ENCODE measurements at places on chromosomes 11 and 22.

- DNase-seq = no peak
Observed at GRCh38 chr11:57901756-57902155, 121.9 kb upstream of the OR9Q1 start.

GRCh38 chr11:134350381-134350780, 18.6 kb downstream of the GLB1L2 start:
- DNase-seq = no peak

GRCh38 chr22:28922540-28923244, 39.3 kb downstream of the ZNRF3 start:
- no peak for DNase-seq

- no peak for DNase-seq
Observed at GRCh38 chr11:10108915-10109680, 184.9 kb downstream of the SBF2 start.

DNA sequence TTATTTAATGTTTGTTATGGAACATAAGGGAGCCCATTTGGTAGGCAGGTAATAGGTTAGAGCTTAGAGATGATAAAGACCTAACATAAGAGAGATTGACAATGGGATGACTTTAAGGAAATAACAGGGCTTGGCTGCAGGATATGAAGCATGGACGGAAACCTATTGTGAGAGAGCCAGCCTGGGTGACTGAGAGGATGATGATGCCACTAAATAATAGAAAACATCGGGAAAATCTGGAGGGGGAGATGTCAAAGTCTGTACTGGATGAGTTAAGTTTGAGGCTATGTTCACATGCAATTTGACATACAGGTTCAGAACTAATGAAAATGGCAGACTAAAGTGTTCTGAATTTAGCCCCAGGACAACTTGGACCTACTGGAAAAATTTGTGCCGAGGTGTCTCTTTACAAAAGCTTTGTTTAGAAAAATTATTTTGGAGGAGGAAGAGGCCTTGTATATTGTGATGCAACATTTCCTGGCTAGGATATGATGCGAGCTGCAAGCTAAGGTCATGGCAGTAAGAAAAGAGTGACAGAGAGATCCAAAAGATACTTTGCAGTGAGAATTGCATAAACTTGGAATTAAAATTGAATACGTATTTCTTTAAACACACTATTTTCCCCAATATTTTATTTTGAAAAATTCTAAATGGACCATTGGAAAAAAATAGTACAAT, 339.3 kb upstream of the PLET1 start:
- no peak for DNase-seq

DNA sequence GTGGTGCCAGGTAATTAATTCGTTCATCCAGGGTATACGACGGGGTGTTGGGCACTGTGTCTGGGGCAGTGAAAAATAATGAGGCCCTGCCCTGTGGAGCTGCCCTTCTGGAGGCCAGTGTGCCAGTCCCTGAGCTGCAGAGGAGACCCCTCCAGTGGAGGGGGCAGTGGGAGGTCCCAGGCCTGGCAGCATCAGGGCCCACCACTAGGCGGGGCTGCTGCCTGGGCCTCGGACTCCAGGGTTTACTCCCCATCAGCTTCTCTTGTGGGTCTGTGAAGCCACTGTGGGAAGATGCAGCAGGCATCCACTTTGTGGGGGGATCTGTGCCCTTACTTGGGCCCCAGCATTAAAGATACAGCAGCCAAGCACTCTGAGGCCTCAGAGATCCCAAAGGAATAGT, 17.4 kb upstream of the TMPRSS6 start:
- no peak for DNase-seq

- DNase-seq = no peak
Observed at GRCh38 chr11:119808407-119809185, 79.6 kb upstream of the NECTIN1 start.

DNA sequence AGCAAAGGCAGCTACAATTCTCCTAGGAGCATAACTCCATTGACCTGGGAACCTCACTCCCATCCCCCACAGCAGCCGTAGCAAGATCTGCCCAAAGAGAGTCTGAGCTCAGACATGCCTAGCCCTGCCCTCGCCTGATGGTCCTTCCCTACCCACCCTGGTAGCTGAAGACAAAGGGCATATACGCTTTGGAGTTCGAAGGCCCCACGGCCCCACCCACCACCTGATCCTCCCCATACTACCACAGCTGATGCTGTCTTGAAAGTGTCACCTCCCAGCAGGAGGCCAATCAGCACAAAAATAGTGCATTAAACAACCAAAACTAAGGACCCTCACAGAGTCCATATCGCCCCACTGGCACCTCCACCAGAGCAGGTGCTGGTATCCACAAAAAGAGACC, 22.6 kb upstream of the GNAZ start:
- no peak for DNase-seq

DNA sequence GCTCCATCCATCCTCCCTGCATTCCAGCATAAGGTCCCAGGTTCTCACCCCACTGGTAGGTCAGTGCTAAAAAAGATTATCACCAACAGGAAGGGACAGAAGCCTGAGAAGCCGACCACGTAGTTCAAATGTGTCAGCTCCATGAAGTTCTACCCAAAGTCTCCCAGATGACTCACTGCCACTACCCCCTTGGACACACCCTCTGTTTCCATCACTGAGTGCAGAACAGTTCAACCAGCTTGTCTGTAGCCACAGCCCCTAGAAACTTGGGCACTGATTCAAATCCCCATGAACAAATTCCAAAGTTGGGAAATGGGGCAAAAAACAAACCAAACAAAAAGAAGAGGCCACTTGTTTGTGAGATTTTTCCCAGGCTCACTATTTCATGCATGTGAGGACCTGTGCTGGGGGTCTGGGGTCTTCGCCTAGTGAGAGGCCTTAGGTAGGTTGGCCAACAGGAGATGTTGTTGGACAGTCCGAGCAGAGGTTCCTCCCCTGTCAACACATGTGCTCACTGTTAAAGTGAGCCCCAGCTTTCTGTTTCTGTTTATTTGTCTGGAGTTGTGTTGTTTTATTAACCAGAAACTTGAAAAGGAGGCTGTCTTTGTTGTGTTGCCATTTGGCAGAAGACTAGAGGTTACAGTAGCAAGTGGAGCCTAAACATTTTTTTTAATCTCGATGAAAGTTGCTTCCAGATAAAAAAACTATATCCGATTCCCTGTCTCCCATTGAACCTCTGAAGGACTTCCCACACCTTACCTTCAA, 24.2 kb upstream of the FLI1 start:
- no peak for DNase-seq

GRCh38 chr11:32962016-32962415, 53.7 kb upstream of the DEPDC7 start:
- DNase-seq = no peak

GRCh38 chr11:83194281-83195142, 1.0 kb downstream of the ANKRD42 start:
- no peak for DNase-seq

DNA sequence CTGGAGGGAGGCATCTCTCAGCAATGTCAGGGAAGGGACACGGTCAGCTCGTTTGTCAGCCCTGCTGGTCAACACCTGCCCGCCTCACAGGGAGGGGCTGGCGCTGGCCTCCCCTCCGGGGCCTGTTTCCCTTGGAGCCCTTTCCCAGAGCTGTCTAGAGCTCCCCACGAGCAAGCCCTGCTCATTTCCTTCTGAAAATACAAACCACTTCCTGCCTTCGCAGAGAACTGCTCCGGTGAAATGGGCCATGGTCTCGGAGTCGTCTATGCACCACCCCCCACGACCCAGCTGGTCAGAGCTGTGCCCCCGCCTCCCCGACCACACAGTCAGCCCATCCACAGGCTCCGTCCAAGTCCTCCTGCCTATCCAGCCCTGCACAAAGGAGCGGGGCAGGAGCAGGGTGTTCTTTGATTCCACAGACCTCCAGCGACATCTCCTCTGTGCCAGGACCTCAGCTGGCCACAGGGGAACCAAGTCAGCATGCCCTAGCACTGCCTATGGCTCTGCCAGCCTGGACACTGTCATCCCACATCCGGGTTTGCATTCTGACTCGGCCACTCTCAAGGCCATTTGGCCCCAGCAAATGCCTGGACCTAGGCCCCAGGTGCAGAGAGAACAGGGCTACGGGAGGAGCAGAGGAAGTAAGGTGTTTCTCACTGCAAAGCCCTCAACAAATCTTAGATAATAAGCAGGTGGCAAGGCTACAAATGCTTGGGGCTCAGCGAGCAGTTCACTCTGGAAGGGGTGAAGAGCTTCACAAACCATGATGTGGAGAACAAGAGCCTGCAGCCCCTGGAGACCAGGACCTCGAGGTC, 82.1 kb upstream of the WNT11 start:
- DNase-seq = no peak

DNA sequence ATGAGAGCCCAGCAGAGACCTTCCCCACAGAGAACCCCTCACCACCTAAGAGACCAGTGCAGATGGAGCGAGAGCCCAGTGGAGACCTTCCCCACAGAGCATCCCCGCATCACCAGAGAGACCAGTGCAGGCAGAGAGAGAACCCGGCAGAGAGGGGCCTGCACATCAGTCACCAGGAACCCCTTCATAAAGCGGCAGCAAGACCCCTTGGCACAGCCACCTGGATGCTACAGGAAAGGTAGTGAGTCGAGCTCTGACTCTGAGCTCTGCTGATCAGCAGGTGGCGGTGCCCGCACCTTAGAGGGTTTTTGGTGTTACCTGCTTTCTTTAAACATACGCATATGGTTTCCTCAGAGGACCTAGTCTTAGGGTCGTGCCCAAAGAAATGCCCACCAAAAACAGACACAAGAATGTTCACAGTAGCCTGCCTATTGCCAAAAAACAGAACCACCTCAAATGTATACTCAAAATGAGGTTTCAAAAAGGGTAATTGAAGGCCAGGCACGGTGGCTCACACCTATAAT, 678.7 kb downstream of the BRD1 start:
- DNase-seq = no peak

DNA sequence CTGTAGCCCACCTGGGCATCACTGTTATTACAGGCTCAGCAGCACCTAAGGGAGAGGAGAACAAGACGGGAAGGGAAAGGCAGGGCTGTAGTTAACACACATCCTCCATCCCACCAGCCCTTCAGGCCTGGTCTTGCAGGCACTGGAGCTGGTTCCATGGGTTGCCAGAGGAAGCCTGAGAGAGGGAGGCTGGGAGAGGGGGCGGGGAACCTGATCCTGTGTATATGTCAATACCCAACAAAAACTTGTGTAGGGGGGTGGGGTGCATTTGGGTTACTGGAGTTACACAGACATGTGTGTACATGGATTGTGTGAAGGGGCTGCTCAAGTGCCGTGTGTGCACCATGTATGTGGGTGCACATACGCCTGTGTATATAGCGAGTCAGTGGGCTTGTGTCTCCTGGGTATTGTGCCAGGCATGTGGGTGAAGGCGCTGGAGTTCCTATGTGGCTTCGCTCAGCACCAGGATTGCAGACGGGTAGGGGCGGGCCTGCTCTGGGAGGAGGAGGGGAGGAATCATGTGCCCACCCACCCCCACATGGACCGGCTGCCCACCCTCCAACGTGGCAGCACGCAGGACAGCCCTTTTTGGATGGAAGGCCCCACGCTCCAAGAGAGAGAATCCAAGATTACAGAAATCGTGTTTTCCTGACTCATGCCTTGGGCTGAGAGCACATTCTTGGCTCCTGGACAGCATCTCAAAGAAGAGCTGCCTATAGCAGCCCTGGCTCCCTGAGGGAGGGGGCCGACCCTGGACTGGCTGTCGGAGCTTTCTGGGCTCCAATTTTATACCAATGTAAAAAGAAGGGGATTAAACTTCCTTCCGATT, 4.2 kb upstream of the SERPINH1 start:
- DNase-seq = no peak

DNA sequence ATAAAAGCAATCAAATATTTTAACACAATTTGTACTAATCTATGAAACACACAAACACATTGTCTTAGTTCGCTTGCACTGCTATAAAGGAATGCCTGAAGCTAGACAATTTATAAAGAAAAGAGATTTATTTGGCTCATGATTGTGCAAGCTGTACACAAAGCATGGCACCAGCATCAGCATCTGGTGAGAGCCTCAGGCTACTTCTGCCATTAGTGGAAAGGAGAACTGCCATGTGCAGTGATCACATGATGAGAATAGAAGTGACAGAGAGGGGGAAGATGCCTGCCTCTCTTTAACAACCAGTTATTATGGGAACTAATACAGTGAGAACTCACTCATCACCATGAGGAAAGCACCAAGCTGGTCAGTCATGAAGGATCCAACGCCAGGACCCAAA, 105.1 kb downstream of the GUCY1A2 start:
- no peak for DNase-seq

DNA sequence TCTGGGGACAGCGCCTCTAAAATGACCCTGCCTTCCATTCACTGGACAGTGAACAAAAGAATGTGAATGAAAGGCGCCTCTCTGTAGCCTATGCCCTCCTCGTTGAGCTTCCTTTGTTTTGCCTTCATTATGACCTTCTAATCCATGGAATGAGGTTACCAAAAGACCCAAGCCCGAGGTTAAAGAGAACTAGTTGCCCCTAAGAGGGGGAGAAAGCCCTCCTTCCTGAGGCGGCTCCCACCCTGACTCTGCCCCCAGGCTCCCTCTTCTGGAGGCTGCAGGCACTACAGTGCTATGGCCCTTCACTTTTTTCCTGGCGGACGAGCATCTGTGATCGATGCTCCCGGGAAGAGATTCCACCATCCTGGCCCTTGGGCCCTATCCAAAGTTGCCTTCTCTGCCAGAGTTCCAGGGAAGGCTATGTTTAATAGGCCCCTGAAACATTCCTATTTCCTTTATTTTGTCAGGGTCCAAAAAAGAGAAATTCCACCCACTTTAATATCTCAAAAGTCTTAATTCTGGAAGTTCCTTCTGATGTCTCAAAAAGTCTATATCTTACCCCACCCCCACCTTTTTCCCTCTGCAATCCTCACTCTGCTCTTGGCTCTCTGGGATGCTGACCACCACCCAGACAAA, 147.3 kb downstream of the FEZ1 start:
- peak; percentile 68 for DNase-seq

- DNase-seq = no peak
Observed at GRCh38 chr22:31550871-31551370, 54.6 kb downstream of the SFI1 start.

DNA sequence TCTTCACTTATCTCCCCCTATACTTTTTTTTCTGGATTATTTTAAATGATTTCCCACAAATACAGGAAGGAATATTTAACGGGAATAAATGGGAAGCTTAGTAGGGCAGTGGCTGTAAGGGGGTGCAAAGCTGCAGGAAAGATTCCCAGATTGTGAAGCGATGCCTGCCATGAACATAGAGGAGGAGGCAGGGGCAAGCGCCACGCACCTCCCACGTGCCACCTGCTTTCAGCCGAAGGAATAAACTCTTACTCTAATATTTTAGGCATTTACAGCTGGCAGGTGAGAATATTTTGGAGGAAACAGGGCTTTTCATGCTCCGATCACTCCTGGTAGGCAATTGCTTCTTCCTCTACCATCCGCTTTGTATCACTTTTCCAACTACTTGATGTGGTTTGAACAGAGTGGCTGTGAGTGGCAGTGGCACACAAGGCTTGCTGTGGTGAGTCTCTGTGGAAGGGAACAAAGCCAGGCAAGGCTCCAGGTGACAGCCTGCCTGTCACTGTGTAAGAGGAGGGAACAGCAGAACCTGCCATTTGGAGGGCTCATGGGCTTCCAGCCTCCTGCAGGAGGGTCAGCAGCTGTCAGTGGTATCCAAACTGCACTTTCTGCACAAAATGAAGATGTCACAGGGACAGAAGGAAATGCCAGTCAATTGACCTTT, 54.5 kb upstream of the PLET1 start:
- DNase-seq = no peak

- DNase-seq = no peak
Observed at GRCh38 chr11:944711-945470, 19.2 kb downstream of the AP2A2 start.

- no peak for DNase-seq
Observed at GRCh38 chr22:30665786-30666185, 1.9 kb downstream of the DUSP18 start.

GRCh38 chr11:61728066-61728939, 24.1 kb upstream of the MYRF start:
- no peak for DNase-seq

- DNase-seq = no peak
Observed at GRCh38 chr11:134659882-134660281, 247.8 kb upstream of the B3GAT1 start.
